CD14-positive monocyte (primary cell): ENCODE measurements at places on chromosomes 3 and 15. TPM values are rescaled to one million over a fixed set of nuclear protein-coding genes. Genes with fewer than 3 reads are reported as not detected.

The DLEC1 gene
- 0.14 TPM for polyA plus RNA-seq

The ARNT2 gene
- polyA plus RNA-seq = not detected

The SLC22A13 gene
- polyA plus RNA-seq = 0.19 and 0.22 TPM in 2 replicates

GRCh38 chr3:51708216-51708845, 1.5 kb downstream of the GRM2 start:
- DNase-seq = no peak
- H3K27ac ChIP-seq = no peak overlapping the region
- peaks cover 8% of the 10 kb centered on the region for H3K27me3 ChIP-seq
- no peak overlapping the region for H3K4me3 ChIP-seq

DNA sequence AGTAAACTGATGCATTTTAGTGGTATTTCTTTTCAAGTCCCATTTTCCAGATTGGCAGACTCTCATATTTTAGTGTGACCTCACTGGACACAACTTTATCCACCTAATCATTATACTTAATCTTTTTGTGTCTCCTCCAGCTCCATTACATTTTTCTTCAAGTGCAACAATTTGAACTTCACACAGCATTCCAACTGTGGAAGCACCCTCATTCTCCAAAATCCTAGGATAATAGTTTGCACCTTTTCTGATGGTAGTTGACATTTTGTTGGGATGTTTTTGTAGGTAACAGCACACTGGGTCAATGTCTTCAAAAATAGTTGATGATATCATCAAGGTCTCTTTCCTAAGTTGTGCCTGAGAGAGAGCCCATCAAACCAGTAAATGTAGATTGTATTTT, 123.1 kb downstream of the RYR3 start:
- H3K27me3 ChIP-seq = no peaks in the 10 kb centered on the region
- H3K36me3 ChIP-seq = no peaks in the 10 kb centered on the region
- no peak for DNase-seq
- no peak overlapping the region for H3K4me3 ChIP-seq
- H3K4me1 ChIP-seq = no peaks in the 10 kb centered on the region

DNA sequence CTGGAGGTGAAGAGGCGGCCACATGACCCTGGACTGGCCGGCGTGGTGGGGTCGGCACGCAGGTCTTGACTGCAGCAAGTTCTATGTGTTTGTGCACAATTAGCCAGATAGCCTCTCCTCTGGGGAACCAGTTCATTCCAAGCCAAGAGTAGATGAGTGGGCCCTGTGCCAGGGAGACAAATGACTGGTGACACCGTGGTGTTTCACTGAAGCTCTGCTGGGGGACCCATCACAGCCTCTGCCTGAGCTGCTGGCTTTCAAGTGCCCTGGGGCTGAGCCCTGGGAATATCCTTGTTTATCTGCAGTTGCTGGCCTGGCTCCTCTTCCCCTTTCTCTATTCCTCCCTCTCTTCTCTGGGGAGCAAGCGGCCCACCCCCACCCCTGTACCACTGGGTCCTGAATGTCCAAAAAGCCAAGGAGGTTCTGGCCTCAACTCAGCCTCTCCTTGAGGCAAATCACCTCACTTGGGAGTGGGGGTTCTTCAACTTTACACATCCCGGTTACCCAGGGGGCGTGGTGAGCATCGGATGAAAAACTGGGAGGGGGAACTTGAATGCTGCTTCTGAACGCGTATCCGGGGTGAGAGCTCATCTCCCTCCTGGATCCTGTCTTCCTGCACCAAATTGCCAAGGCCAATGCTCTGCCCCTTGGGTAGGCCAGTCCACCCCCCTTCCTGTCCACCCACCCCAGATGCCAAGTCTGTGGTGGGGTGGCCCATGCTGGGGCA, 199.6 kb upstream of the LYSMD4 start:
- no peak overlapping the region for H3K27ac ChIP-seq
- no peak overlapping the region for H3K4me3 ChIP-seq
- no peaks in the 10 kb centered on the region for H3K36me3 ChIP-seq
- H3K27me3 ChIP-seq = peaks cover 2% of the 10 kb centered on the region
